ENCODE measurements at places on chromosomes 1 and 21. TPM values are rescaled to one million over a fixed set of nuclear protein-coding genes. Genes with fewer than 3 reads are reported as not detected.

KCNN3 gene
- 0.05 TPM for total RNA-seq

CFAP74 gene
- not detected for total RNA-seq

DNA sequence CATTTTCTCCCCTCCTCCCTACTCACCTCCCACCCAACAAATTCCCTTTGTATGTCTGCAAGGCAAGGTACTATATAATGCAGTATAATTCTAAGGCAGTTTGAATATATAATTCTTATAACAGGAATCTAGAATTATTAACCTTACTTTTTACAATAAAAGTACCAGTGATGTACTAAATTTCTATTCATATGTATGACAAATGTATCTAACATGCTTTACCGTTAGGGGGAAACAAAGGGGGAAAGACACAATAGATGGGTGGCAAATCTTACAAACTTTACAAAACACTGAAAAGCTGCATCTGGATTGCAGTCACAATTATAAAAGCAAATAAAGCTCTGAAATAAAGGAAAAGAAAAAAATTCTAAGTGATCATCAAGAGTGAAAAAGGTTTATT, 2.3 kb downstream of the PIK3R3 start:
- no peak for DNase-seq

- no peak for DNase-seq
Observed at GRCh38 chr1:51231120-51231519, 5.0 kb upstream of the RNF11 start.

DNA sequence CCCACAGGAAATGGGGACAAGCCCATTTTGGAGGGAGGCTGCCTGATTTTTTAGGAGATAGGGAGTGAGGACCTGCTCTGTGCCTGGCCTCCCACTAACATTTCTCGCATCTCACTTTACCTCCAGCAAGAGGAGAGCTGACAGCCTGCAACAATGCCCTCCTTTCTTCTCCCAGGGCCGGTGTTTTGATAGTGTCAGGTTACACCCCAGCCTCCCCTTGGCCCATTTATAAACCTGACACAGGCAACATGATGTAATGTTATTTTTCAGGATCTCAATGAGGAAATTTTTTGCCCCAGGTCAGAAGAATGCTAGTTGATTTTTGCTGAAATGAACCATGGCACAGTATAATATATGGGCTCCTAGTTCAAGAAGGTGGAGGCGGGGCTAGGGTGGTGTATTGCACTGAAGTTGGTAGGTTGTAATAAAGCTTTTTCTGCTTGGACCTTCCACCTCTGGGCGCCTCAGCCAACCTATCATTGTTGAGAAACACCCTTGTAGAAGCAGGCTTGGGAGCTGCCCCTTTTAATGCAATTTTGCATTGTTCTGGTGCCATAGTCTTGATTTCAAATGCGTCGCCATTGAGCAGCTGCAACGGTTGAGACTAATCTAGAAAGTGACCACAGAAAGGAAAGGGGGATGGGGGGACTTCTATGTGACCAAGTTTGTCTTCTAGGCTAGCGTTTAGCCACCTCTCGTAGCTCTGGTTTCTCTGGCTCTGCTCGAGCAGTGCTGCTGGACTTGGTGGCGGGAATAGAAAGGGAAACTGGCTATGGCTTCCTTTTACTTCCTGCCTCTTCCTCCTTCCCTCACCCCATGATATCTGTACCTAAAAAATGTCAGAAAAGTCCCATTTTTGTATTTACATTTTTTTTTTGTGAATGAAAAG, 53.0 kb downstream of the PBX1 start:
- DNase-seq: no peak

GRCh38 chr1:12073796-12074195, 10.7 kb downstream of the TNFRSF8 start:
- DNase-seq: no peak
